ENCODE measurements at places on chromosomes 13 and 19.

- no peak for DNase-seq
Observed at GRCh38 chr19:48506138-48506733, 5.4 kb downstream of the LMTK3 start.

- DNase-seq, result no peak
Observed at GRCh38 chr19:57436417-57436816, 1.3 kb downstream of the ZNF749 start.

DNA sequence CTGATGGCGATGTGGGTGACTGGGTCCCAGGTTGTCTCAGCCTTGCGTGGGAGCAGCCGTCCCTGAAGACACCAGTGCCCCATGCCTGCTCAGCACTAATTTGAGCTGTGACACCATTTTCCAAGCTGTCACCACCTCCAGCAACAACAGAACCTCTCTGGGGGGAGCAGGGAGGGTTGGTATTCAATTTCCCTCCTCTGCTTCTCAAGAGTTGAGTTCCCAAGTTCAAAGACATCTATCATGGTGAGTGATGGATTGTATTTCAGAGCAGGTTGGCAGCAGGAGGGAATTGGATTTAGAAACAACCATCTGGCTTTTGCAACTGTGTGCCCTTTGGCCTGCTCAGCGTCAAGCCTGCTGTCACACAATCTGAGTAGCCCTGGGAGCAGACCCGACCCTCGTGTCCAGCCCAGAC lies 46.9 kb upstream of the UQCRFS1 start:
- no peak for DNase-seq

GRCh38 chr13:28539625-28540286 lies 44.8 kb upstream of the FLT1 start:
- DNase-seq, result no peak

DNA sequence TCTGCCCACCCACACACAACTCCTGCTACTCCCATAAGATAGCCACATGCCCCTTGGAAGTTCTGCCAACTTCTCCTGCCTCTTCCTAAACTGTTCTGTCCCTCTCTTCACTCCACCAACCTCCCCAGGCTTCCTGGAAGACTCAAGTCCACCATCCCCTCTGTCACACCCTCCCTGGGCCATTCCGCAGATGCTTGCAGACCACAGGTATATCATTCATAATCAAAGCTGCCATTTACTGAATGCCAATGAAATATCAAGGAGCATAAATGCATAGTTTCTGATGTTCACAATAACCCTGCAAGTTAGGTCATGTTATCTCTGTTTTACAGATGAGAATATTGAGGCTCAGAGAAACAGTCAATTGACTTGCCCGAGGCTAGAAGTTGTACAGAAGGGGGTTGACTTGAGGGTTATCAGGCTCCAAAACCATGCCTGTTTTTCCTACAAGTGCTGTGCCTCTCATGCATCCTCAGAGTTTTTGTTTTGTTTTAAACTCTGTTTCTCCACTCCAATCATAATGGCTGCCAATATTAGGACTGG lies 135.6 kb downstream of the SLC7A1 start:
- no peak for DNase-seq

DNA sequence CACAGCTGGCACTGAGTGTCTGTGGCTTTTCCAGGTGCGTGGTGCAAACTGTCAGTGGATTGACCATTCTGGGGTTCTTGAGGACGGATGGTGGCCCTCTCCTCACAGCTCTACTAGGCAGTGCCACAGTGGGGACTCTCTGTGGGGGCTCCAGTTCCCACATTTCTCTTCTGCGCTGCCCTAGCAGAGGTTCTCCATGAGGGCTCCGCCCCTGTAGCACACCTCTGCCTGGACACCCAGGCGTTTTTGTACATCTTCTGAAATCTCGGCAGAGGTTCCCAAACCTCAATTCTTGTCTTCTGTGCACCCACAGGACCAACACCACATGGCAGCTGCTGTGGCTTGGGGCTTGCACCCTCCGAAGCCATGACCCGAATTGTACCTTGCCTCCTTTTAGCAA lies 9.2 kb downstream of the ZNF627 start:
- DNase-seq, result no peak

DNA sequence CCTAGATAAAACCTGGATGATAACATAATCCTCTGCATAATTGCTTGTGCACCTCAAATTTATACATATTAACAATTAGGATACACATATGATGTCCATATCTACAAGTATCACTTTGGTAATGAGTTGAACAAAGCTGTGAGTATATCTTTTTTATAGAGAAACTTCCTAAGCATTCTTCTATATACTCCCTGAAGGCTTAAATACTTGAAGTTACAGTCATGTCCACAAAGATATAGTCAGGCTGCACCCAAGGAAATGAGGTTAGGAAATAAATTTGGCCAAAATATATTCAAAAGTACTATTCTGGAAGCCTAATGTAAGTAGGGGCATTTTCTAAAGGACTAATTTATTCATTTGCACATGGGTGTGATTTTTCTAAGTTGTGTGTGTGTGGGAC lies 761.5 kb downstream of the PCDH9 start:
- no peak for DNase-seq

DNA sequence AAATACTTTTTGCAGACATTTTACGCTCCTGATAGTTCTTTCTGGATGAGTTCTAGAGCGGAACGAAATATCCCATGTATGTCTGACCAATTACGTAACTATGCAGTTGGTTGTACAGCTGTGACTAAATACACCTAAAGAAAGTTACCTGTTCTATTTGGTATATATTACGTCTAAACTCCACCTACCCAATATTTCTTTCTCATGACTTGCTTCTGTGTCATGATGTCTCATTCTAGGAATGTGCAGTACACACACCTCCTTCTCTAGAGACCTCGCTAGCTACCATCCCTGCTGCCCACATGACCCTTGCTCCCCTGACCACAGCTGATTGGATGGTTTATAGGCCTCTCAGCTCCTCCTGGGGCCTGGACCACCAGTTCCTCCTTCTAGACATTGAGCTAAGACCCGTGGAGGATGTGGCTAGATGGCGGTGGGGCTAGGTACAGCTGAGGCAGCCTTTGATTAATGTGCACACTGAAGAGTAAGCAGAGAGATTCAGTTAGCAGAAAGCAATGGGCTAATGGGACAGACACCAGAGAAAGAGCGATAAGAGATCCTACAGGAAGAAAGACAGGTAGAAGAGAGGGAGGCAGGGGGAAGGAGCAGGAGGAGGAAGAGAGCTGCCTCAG lies 422.1 kb downstream of the COG6 start:
- no peak for DNase-seq

DNA sequence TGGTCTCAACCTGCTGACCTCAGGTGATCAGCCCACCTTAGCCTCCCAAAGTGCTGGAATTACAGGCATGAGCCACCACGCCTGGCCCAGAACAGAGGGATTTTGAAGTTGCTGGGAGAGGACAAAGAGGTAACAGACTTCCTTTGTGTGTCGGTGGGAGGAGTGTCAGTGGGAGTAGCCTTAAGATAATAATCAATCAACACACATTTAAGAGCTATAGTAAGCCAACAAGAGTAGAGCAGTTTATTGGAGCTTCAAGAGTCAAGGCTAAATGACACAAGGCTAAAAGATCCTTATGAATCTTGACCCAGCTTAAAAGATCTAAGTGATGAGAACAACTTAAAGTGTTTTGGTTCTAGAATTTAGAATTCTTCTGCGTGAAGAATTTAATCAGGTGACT lies 47.3 kb upstream of the NBEA start:
- no peak for DNase-seq

GRCh38 chr13:49295244-49295643 lies 47.5 kb downstream of the CDADC1 start:
- DNase-seq, result no peak

DNA sequence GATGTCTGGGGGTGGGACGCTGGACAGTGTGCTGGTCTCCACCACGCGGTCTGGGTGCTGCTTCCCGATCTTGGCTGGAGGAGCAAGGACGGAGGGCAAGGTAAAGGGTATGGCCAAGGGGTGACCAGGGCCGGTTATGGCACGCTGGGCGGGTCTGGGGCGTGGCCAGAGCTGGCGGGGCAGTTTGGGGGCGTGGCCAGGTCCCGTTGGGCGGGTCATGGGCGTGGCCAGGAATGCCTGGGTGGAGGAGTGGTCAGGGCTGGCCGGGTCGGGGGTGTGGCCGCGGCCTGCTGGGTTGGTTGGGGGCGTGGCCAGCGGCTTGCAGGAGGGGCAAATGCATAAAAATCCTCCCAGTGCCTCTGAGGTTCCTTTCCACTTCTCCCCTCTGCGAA lies 19.2 kb downstream of the GPX4 start:
- DNase-seq, result no peak

GRCh38 chr19:41000310-41000737 lies 9.2 kb downstream of the CYP2B6 start:
- DNase-seq, result no peak

DNA sequence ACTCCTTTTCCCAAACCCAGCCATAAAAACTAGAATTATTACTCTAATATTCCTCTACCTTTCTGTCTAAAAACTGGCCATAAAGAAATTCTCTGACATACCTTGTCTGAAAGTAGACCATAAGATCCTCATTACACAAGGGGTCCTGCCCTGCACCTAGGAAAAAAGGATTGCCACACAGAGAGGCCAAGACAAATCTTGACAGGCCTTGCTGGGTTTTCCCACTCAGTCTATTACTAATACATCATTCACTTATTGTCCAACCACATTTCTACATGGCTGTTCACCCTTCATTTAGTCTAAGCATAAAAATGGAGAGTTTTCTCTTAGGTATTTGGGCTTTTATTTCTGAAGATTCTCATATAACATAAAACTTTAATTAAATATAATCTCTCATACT lies 319.8 kb downstream of the PCDH20 start:
- no peak for DNase-seq

- no peak for DNase-seq
Observed at GRCh38 chr19:3368848-3369336, 2.5 kb downstream of the NFIC start.

GRCh38 chr13:50353651-50354415 lies 338.6 kb downstream of the KCNRG start:
- no peak for DNase-seq

GRCh38 chr13:99029576-99029975 lies 51.7 kb upstream of the DOCK9 start:
- DNase-seq, result no peak

DNA sequence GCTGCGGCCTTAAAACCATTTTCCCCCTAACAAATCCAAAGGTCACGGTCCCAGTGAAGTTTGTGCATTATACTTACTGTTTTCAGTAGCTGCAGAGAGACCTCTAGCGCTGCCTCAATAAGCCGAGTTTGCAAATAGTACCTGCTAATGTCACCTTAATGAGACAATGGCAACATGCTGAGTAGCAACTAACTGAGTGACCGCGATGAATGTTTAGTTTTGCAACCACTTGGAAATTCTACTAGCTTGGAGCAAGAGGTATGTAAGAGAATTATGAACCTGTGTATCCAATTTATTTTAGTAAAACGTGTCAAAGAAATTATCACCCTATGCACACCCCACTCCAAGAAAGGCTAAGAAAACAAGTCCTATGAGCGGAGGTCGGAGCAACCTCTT lies 1.2 kb downstream of the KPNA3 start:
- DNase-seq, result no peak

GRCh38 chr19:16111909-16112752 lies 442 bp downstream of the RAB8A start:
- DNase-seq, result no peak

- DNase-seq, result no peak
Observed at GRCh38 chr19:7617172-7617571, 12.2 kb downstream of the XAB2 start.

DNA sequence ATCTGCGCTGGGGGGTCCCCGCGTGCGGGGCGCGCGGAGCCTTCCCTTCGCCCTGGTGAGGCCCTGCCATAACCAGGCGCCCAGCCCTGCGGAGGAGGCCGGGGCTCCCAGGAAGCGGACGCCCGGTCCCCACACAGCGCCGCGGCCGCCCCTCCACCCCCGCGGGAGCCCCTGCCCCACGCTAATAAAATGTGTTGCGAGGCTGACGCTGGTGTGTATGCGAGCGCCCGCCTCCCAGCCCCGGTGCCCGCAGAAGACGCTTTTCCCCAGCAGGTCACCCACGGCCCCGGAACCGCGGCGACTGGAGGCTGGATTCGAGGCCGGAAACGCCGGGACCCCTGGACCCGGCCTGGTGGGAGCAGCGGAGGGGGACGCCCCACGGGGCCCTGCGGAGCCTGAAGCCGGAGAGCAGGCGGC lies 12.1 kb upstream of the CDC34 start:
- no peak for DNase-seq

- no peak for DNase-seq
Observed at GRCh38 chr13:26540334-26540733, 17.1 kb upstream of the WASF3 start.

DNA sequence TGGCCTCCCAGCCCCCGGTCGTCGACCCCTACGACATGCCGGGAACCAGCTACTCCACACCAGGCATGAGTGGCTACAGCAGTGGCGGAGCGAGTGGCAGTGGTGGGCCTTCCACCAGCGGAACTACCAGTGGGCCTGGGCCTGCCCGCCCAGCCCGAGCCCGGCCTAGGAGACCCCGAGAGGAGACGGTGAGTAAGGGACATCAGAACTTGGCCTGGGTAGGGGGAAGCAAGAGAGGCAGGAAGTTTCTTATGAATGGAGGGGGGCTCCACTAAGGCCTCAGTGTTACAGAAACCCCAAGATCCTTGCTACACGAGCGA lies 2.9 kb downstream of the FOSB start:
- DNase-seq, result no peak

Measured in kidney epithelial cell (primary cell).